ENCODE measurements at places on chromosomes 1 and 21. TPM values are rescaled to one million over a fixed set of nuclear protein-coding genes. Genes with fewer than 3 reads are reported as not detected.

GRCh38 chr21:41537356-41537755 lies 29.4 kb upstream of the TMPRSS2 start:
- peak; percentile 49 for DNase-seq

CCDC30 gene
- total RNA-seq: 31.7 TPM

DNA sequence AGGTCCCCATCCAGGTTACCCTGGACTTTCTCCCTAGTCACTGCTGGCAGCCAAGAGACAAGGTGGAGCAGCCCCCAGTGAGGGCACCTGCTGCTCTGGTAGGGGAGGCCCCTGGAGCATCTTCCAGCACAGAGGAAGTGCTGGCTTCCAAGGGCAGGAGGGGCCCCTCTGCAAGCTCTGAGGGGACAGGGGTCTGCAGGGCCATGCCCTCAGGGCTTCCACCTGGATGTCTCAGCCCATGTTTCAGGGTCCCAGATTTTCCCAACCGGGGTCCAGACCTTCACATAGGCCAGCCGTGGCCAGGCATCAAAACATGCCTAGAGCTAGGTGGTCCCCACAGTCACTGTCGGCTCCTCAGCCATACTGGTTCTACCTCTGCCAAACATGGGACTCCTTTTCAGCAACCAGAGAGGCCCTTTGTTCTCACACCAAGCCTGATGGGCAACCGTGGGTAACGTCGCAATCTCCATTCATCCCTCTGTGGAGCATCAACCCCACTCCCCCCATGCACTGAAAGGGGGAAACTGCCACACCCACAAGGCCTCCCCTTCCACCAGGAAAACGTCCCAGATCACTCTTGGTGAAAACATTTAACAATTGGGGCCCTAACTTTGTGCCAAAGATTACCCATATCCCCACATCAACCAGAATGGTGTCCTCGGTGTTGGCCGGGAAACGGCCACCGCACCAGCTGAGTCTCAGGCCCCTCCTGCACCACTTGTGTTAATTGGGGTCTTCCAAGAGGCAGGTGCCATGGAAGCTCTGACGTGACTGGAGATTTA lies 1.9 kb upstream of the COL6A2 start:
- DNase-seq: no peak

DNA sequence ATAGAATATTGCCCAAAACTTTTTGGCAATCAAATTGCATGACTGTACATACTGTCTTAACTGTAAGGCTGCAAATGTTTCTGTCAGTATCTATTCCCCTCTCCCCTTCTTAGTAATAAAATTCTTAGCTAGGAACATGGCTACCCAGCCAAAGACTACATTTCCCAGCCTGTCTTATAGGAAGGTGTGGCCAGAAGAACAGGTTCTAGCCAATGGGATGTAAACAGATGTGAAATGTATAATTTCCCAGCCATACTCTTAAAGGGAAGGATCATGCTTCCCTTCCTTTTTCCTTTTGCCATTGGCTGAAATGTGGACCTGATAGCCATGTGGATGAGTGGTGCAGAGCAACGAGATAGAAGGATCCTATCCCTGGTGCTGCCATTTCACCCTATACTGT lies 7.0 kb upstream of the HIVEP3 start:
- DNase-seq: no peak

DNA sequence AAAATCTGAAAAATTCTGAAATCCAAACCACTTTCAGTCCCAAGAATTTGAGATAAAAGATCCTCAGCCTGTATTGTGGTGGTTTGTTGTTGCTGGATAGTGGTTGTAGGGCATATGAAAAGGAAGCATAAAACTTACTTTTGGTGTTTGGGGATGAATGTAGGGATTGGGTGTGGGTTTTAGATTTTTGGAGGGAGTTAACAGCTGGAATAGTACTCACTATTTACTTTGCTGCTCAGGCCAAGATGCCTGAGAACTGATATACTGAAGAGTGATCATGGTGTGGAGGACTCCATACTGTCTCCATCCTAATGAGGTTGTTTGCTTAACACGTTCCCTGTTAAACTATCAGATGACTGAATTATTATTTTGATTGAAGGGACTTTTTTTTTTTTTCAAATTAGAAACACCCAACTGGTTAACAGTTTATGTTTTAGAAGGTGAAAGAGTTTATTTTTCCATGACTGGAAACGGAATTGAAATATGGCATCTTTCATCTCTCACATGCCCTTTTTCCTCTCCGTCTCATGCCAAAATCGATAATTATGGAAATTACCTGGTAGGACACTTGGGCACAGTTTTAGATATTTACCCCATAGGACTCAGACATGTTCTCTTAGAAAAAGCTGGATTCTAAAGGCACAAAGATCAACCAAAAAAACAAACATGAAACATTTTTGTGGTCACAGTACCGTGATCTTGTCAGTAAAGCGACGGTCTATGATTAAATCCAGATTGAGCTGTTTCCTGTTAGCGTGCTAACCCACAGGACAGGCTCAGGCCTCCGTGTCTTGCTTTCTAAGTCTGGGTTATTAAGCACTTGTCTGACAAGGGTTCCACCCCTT lies 37.3 kb downstream of the RGL1 start:
- DNase-seq: no peak

DNA sequence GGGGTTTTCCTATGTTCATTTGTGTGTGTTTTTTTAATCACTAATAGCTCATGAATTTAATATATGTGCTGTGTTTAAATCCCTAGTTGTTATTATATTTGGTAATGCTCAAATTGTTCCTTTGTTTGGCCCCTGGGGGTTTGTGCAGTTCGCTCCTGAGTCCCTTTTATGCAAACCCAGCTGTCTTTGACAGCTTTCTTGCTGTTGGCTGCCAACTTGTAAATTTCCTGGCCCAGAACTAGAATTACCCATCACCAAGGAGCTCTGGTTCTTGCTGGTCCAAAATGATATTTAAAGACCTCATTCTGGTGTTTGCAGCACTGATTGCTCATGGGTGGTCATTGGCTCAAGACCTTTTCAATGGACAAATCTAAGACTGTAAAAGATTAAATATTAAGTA lies 39.6 kb upstream of the PGBD5 start:
- DNase-seq: no peak

DNA sequence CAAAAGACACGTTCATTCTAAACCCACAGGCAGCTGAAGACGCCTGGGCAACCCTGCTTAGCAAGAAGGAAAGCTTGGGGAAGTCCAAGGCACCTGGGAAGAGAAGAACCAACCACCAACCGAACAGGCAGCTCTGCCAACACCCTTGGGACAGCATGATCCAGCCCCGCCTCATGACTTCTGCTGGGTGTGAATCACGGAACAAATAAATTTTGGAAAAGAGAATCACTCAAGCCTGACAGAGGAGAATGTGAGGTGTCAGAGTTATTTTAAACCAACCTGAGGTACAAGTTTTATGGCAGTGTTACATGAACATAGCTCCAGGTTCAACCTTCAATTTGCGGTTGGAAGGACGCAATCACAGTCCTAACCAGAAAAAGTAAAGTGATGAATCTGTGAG lies 10.0 kb upstream of the PADI4 start:
- no peak for DNase-seq

All from upper lobe of left lung (tissue), 6 donors.